ENCODE measurements at places on chromosomes 6 and 20. TPM values are rescaled to one million over a fixed set of nuclear protein-coding genes. Genes with fewer than 3 reads are reported as not detected.

MYB gene
- polyA plus RNA-seq: 0.71 TPM

DNA sequence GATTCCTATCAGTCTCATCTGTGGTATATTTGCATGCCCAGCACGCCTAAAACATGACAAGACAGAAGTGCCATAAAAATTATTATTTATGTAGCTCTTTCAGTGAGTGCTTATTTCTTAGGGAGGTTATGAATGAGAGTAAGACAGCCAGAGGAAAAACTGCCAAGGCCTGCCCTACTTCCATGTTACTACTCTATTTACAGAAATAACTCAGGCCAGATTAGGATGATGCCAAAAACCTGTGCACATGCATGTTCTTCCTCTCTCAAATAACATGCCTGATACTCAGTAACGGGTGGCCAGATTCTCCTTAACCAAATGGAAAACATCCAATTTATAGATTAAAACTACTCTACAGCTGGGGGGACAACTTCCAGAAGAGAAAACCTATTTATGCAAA lies 45.7 kb downstream of the ILRUN start:
- DNase-seq: no peak

DNA sequence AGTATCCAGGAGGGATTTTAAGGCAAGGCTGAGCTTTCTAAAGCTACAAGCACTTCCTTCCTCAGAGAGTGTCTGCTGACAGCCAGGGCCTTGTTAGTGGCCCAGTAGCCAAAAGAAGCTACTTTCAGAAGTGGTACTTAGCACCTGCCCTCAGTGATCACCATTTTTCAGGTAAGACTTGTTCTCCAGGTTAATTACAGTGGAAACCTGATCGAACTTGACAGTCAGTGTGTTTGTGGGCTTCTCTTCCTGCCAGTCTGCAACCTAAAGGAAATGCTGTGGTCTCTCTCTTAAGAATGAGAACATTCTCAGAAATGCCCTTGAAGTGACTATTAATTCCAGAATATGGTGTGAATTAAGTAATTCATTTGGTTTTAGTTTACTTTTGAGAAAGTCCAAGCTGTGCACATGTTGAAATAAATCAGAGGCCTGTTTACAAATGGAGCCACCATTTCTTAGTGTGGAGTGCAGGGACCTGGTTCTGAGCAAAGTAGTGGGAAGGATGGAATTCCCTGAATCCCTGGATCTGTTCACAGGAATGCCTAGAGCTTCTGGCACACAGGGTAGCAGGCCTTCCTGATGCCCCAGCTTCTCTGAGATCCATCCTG lies 185.3 kb upstream of the AGPAT4 start:
- no peak for DNase-seq

SLC17A3 gene
- polyA plus RNA-seq: not detected

GRCh38 chr20:48956052-48956451 lies 34.5 kb downstream of the ARFGEF2 start:
- no peak for DNase-seq

VGLL2 gene
- polyA plus RNA-seq: 74.4 TPM

HLA-DRB1 gene
- 9.6 TPM for polyA plus RNA-seq

GRCh38 chr6:24284006-24284405 lies 73.9 kb downstream of the DCDC2 start:
- DNase-seq: no peak

MYT1 gene
- 0.05 TPM for polyA plus RNA-seq

OR2B6 gene
- polyA plus RNA-seq: 0.23 TPM

PPP1R3G gene
- polyA plus RNA-seq: 1.7 TPM

GRCh38 chr20:47724396-47724795 lies 60.9 kb downstream of the SULF2 start:
- DNase-seq: no peak

MICB gene
- 0.94 TPM for polyA plus RNA-seq

DNA sequence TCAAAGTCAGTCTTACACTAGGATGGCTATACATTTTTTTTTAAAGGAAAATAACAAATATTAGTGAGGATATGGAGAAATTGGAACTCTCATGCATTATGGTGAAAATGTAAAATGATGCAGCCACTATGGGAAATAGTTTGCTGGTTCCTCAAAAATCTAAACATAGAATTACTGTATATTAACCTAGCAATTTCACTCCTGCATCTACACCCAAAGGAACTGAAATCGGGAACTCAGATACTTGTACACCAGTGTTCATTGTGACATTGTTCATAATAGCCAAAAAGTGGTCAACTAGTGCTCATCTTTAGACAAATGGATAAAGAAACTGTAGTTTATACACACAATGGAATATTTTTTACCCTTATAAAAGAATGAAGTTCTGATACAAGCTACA lies 110.7 kb downstream of the UTRN start:
- no peak for DNase-seq

- DNase-seq: no peak
Observed at GRCh38 chr6:33168284-33168601, 24.0 kb downstream of the COL11A2 start.

PTCRA gene
- not detected for polyA plus RNA-seq

CCN6 gene
- polyA plus RNA-seq: 0.35 TPM

DNA sequence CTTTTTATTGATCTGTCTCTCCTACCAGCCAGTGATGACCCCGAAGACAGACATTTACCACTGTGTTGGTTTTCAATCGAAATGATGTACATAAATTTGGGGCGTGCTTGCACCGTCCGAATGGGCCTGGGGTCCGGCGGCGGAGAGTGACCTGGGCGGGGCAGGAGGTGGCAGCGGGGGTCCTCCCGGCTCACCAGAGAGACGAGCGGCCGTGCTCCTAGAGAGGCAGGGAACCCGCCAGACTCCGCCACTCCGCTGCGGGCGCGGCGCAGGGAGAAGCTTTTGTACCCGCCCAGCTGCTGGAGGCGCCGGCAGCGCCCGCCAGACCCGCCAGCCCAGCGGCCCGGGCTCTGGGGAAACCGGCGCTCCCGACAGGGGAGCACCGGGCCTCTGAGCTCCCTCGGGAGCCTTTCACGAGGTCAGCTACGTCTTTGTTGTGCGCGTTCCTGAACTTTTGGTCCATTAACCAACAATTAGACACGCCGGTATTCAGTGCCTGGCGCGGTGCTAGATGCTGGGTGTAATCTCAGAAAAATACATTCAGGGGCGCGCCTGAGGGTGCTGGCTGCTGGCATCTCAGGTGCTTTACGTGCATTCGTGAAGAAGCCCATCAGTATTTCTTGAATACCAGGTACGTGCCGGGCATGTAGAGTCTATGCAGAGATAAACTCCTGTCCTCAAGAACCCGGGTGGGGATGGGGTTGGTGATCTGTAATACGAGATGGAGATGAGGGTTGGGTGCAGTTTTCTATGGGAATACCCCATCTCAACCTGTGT lies at the start of gene PGBD1:
PGBD1 (plus strand) TSS at position 285 of the 777 bp plus-strand sequence. CDS start 2,242 bp downstream, outside the sequence.
- peak; percentile 56 for DNase-seq

GRCh38 chr6:13112921-13113320 lies 215.4 kb downstream of the TBC1D7 start:
- no peak for DNase-seq

DNA sequence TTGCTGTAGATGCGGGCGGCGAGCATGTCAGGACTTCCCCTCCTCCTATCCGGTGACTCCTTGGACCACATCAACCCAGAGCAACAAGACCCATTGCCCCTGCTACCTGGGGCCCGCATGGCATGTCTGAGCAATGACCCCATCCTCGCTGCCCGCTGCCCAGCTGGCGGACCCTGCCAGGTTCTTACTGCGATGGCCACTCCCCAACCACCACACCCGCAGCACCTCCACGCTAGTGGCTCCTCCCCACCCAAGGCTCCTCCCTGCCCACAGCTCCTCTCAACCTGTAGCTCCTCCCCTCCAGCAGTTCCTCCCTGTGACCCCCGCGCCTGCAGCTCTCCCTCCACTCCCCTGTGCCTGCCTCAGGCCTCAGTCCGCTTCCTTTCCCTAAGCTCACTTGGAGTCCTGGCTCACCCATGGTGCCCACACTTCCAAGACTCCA lies 17.6 kb upstream of the SERPINB9 start:
- DNase-seq: no peak

DNA sequence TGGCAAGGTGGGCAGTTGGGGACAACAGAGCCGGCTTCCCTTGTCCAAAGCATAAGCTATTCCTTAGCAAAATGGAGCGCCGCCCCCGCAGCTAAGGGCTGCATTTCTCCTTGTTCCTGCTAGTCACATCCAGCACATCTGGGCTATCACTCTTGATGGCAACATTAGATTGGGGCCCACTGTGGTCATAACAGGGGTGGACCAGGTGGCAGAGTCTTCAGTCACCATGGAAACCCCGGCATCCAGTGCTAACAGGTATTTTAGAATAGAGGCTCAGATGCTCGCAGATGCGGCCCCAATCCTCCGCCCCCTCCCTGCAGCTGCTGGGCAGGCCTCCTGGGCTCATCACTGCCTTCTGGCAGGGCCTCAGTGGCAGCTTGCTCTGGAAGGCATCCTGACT lies 168.2 kb upstream of the PROKR2 start:
- no peak for DNase-seq

- DNase-seq: no peak
Observed at GRCh38 chr6:134079406-134079921, 27.0 kb upstream of the SLC2A12 start.

TFAP2A gene
- polyA plus RNA-seq: 14.4 TPM

- DNase-seq: no peak
Observed at GRCh38 chr20:15739035-15739434, 834.2 kb downstream of the KIF16B start.

- DNase-seq: no peak
Observed at GRCh38 chr6:106637717-106638341, 8.5 kb downstream of the QRSL1 start.
